Lung microvascular endothelial cell (primary cell): ENCODE measurements at places on chromosomes 7 and 10.

GRCh38 chr7:147968046-147968610 is 622.4 kb upstream of the C7orf33 start:
- DNase-seq: no peak

DNA sequence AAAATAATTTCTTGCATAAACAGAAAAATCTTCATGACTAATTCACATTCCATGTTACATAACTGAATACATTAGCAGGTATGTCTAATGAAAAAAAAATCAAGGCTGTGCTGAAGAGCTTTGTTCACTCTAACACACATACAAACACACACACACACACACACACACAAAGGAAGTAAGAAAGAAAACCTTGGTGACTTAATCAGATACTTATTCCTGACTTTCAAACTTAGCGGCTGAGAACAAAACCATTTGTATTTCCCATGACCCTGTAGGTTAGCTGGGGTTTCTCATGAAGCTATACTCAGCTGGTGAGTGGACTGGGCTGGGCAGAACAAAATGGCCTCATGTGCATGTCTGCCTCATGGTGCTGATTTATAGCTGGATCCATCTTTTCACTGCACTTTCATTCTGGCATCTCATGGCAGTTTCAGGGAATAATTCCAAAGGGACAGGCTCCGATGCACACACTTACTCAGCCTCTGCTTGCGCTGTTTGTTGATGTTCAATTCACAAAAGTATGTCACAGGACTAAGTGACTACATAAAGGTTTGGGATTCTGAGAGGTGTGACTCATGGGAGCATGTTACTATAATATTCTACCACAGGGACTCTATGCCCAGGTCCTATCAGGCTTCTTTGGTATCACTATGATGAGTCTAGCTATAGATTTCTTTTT is 161.2 kb downstream of the PCLO start:
- peak; percentile 1 for DNase-seq

GRCh38 chr10:88707429-88708155 is 1.5 kb downstream of the LIPK start:
- no peak for DNase-seq

DNA sequence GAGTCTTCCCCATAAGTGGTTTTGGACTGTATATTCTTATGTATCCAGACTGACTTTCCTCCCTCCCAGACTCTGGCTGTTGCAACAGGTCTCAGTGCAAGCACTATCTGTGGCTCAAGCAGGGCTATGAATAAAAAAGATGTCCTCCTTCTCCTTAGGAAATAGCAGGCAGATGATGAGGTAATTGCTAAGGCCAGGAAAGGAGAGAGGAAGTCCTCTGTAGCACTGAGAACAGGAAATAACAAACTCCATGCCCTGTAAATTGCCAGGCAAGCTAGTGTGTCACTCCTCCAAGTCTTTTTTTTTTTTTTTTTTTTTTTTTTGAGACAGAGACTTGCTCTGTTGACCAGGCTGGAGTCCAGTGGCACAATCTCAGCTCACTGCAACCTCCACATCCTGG is 900.1 kb downstream of the TYW1 start:
- no peak for DNase-seq

- DNase-seq: no peak
These were observed 659.0 kb upstream of the PCDH15 start for GRCh38 chr10:55460008-55460407.

GRCh38 chr10:90227217-90227656 is 525.8 kb downstream of the KIF20B start:
- DNase-seq: peak; percentile 0

DNA sequence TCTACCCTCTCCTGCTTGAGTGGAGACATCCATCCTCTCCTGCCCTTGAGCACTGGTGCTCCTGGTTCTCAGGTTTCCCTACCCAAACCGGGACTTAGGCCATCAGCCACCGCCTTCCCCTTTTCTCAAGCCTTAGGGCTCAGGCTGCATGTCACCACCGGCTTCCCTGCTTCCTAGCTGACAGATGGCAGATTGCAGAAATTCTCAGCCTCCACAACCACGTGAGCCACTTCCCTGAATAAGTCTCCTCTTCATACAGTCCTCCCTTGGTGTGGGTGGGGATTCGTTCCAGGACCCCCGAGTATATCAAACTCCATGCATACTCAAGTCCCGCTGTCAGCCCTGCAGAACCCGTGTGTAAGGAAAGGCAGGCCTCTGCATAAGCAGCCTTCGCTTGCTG is 203.5 kb upstream of the ZNF32 start:
- DNase-seq: no peak

- DNase-seq: no peak
These were observed 5.1 kb downstream of the KAZALD1 start for GRCh38 chr10:101066896-101067355.

DNA sequence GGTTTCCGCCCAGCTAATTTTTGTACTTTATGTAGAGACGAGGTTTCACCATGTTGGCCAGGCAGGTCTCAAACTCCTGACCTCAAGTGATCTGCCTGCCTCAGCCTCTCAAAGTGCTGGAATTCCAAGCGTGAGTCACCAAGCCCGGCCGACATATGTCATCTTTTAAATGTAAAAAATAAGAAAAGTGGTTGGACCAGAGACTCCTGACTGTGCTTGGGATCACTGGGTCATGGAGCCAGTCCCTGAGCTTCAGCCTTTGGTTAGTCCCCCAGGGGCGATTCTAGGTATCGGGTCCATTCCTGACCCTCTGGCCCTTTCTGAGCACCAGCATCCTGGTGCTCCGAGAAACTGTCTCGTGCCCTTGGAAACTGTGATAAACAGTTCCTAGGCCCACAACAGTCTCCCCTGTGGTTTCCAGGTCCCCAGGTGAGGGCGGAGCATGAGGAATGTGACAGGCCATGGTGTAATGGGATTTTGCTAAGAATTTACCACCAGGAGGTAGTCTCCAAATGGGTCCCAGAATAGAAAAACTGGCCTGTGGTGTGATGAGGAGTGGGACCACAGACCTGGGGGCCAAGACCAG is 32.8 kb downstream of the UBTD1 start:
- DNase-seq: no peak

GRCh38 chr7:120402801-120403200 is 129.8 kb downstream of the KCND2 start:
- peak; percentile 8 for DNase-seq

DNA sequence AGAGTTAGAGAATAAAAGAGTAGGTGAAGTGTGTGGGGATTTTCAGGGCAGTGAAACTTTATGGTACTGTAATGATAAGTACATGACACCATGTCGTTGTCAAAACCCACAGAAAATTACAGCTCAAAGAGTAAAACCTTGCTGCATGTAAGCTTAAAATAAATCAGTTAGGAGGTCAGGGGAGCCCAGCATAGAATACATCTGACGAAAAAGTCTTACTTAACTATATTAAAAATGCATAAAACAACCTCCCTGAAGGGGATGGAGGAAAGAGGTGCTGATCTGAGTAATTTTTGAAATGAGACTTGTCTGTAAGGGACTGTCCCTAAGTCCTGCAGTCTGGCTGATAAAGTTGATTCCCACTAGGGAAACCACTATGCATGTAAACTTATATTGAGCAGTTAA is 49.8 kb upstream of the AKR1E2 start:
- no peak for DNase-seq

- DNase-seq: peak; percentile 33
These were observed 529 bp downstream of the HPS1 start for GRCh38 chr10:98446151-98446660.

DNA sequence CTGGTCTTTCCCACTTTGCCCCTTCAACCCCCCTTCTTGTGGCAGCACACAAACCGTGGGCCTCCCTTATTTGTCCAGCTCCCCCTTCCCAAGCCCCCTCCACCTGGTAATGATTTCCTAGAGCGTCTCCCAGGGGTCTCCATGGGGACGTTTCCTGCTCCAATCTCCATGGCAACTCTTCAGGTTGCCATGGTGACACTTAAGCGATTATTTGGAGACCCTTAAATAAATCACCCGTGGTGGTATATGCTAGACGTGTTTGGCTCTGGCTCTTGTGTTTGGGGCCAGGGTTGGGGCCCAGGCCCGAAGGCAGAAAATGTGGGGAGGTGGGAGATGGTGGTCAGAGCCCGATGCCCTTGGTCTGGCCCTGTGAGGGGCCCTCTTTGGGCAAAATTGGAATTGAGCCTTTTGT is 41.1 kb upstream of the DLG5 start:
- DNase-seq: no peak

- DNase-seq: no peak
These were observed 7.6 kb downstream of the ARHGAP12 start for GRCh38 chr10:31921031-31921430.

DNA sequence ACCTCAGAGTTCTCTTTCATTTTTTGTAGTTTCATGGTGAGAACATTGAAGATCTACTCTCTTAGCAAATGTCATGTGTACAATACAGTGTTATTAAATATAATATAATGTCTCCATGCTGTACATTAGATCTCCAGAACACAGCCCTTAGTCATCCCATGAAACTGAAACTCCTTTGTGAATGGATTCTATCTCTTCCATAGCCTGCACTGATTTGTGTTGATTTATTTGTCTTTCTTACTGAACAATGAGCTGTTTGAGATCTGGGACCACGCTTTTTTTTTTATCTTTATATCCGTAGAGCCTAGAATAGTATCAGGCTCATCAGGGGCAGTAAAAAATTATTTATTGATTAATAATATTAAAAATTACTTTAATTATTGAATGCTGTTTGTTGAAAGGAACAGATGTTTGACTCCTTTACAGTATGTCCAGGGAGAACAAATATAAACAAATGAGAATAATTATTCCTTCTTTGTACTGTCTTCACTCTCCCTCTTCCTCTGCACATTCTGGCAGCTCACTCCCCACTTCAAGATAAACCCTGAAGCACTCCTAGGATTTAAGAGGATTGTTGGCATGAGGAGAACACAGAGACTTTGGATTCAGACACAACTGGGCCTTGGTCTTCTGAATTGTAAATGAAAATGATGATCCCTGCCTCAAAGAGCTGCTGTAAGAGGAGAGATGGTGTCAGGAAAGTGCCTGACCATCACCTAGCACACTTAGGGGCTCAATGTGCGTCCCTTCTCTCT is 81.6 kb upstream of the MSRB2 start:
- no peak for DNase-seq

GRCh38 chr10:70815504-70816219 is at the start of gene SGPL1:
SGPL1 (plus strand) TSS chr10:70815948; CDS start chr10:70816854, 906 bp downstream.
- peak; percentile 81 for DNase-seq

DNA sequence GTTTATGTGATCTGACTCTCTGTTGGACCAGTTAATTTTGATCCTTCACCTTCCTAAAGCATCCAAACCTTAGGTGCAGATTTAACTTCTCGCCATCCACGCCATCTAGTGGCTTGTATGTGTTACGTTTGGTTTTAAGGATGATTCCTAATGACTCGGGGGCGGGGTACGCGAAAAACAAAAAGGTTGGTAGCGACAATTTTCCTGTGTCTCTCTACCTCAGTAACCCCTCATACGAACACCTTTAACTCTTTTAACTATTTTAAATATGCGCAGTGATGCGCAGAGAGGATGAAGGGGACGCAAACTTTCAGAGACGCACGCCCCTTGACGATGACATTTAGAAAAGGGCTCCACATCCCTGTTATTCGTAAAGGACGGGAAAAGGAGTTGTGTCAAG is 714 bp upstream of the KCND2 start:
- peak; percentile 58 for DNase-seq

DNA sequence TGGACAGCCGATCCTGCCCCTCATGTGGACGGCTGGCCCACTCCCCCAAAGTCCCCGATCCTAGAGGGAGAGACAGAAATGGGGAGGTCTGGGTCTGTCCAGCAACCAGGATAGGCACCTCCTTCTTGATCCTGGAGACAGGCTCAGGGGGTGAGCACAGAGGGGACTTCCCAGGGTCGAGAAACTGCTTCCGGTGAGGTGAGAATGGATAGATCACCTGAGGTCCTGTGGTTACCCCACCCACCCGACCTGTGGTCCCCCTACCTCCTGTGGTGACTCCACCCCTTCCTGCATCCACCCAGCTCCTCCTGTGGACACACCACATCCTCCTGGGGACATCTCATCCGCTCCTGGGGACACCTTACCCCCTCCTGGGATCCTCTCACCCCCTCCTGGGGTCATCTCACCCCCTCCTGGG is 27.4 kb upstream of the RASGEF1A start:
- DNase-seq: no peak

- DNase-seq: no peak
These were observed 233.9 kb downstream of the DNAJB6 start for GRCh38 chr7:157570531-157571200.

GRCh38 chr10:22761569-22762220 is 47.3 kb upstream of the PIP4K2A start:
- DNase-seq: no peak

DNA sequence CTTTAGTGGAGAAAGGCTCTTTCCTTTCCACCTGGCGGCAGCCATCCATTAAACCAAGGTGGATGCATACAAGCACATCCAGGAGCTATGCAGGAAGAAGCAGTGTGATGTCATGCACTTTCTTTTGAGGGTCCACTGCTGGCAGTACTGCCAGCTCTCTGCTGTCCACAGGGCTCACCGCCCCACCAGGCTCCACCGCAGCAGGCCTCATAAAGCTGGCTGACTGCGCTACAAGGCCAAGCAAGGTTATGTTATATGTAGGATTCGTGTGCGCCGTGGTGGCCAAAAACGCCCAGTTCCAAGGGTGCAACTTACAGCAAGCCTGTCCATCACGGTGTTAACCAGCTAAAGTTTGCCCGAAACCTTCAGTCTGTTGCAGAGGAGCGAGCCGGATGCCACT is 37.3 kb upstream of the TRUB1 start:
- DNase-seq: no peak

DNA sequence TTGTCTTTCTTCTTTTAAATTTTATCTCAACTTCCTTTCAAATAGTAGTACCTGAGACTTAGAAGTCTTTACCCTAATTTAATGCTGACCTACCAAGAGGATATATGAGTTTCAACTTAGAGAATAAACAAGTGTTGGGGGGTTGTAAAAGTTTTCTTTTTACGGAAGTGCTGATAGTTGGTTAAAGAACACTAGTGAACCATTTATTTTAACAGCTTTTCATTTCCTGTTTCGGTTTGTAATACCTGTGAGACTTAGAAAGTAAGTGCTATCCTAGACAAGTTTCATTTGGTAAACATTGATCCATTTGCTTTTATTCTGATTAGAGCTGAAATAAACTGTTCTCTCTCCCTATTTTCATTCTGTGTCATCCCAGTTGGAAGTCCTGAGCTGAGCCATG is 683.1 kb upstream of the SORCS1 start:
- DNase-seq: no peak

GRCh38 chr10:117927332-117927731 is 119.4 kb downstream of the RAB11FIP2 start:
- DNase-seq: no peak

DNA sequence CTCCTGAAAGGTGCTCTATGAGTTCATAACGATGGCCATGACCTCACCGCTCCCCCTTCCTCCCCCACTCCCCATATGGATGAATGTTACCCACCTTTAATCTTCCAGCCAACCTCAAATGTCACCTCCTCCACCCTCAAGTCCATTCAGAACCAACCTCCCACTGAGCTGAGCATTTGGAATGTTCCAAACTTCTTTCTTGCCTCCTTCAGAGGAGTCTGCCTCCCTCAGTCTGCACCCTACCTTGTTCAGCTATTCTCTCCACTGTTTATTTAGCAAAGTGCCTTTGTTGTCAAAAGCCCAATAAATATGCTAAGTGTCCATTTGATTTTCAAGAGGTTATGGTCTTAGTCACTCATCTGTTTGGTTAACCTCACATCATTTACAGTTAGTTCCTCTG is 22.9 kb upstream of the MTPAP start:
- no peak for DNase-seq
